NCI-H446 (cell line): ENCODE measurements at places on chromosomes 13 and 19.

DNA sequence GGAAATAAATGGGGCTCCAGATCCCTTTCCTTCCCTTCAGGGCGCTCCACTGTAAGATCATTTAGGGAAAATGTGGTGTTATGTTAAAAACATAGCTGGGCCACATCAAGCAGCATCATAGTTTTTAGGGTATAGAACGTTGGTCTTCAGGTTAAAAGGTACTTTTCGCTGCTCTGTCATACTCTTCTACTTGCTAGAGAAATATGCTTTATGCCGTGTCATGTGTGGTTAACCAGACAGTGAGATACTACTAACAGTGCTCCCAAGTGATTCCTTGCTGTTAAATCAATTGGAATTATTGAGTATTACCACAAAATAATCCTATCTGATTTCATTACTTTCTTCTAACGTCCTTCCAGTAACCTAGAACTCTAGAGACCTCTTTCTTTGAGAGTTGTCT is 1.1 kb upstream of the NDFIP2 start:
- DNase-seq: no peak

- DNase-seq: no peak
Measured at GRCh38 chr19:49387936-49388372, at the start of gene KASH5. KASH5 (plus strand) TSS chr19:49388249; CDS start chr19:49390884, 2,635 bp downstream.

GRCh38 chr19:13557756-13558398 is 51.6 kb upstream of the CACNA1A start:
- no peak for DNase-seq

DNA sequence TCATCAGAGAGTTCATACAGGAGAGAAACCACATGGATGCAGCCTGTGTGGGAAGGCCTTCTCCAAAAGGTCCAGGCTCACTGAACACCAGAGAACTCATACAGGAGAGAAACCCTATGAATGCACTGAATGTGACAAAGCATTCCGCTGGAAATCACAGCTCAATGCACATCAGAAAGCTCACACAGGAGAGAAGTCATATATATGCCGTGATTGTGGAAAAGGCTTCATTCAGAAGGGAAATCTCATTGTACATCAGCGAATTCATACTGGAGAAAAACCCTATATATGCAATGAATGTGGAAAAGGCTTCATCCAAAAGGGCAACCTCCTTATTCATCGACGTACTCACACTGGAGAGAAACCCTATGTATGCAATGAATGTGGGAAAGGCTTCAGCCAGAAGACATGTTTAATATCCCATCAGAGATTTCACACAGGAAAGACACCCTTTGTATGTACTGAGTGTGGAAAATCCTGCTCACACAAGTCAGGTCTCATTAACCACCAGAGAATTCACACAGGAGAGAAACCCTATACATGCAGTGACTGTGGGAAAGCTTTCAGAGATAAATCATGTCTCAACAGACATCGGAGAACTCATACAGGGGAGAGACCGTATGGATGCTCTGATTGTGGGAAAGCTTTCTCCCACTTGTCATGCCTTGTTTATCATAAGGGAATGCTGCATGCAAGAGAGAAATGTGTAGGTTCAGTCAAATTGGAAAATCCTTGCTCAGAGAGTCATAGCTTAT is 17.7 kb downstream of the ZNF613 start:
- no peak for DNase-seq

DNA sequence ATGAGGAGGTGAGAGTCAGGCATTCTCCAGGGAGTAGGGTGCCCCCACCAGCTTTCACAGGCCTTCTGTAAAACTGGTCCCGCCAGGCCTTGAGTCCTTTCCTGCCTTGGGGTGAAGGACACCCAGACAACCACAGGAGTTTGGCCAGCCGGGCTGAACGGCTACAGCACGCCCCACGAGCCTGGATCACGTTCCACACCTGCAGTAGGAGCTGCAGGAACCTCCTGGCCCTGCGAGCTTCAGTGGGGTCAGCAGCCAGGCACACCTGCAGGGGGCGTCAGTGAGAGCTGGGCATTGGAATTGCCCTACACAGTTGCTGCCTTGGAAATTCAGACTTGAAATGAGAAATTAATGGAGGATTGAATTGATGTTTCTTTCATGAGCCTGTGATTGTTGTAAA is 45.7 kb downstream of the COL4A2 start:
- no peak for DNase-seq

GRCh38 chr13:53411463-53411862 is 382.9 kb downstream of the OLFM4 start:
- DNase-seq: no peak

DNA sequence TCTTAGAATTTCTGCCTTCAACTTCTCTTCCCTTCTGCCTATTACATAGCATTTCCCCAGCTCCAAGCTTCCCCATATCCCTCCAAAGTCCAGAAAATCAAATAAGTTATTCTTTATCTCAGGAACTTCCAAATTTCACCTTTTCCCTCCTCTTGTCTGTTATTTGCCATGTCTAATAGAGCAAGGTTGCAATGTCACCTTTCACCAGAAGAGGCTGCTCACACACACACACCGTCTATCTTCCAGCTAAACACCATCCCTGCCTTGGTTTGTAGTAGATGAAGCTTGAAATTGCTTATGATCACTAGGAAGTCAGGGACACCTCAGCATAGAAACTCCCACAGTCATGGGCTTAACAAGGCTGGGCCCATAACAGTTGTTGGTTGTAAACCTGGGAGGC is 48.4 kb downstream of the ZNRF4 start:
- no peak for DNase-seq

GRCh38 chr19:17803264-17803896 is 8.4 kb downstream of the B3GNT3 start:
- DNase-seq: no peak
